ENCODE measurements at places on chromosomes 2 and 18.
A peak's percentile ranks its signal among the peaks of the same experiment; 100 is the strongest.

DNA sequence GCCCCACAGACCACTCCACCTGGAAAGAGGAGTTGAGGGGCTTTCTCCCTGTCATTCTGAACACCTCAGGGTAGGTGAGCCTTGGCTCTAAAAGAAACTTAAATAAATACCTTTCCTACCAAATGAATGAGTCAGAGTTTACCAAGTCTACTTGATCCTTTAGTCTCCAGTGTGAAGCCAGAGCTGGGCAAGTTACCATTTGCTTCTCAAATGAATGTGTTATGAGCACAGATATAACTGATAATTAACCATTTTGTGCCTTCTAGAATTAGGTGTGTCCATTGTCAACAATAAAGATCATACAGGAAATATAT lies 347.7 kb downstream of the KIAA1328 start:
- no peak for DNase-seq

- no peak for DNase-seq
These were observed 27.8 kb downstream of the MBD5 start for GRCh38 chr2:148048475-148049221.

GRCh38 chr2:168738062-168738461 lies 64.4 kb upstream of the NOSTRIN start:
- peak; percentile 18 for DNase-seq

GRCh38 chr2:43224571-43225092 lies 1.8 kb downstream of the ZFP36L2 start:
- no peak for DNase-seq

DNA sequence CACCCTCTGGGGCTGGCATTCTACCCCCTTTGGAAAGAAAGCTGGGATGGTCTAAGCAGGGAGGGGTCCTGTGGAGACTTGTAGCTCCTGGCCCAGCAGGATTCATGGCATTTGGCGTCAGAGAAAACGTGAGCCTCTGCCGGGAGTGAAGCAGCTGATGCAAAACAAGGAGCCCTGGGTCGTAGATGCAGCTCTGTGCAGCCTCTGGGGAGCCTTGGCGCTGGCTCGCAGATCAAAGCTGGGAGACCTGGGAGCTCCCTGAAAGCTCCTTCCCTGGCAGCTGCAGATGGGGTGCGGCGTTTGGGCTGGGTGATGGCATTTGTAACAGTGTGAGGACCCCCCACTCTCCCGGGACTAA lies 148.3 kb downstream of the KLHL29 start:
- DNase-seq: no peak

All from NCI-H2227 treated with DMSO at 0.1 percent for 48 hours (cell line).